Heart left ventricle (tissue), 16 donors: ENCODE measurements at places on chromosomes 7 and 10. TPM values are rescaled to one million over a fixed set of nuclear protein-coding genes. Genes with fewer than 3 reads are reported as not detected.

GRCh38 chr7:73642834-73643233 lies 18.5 kb upstream of the MLXIPL start:
- no peak for DNase-seq

DNA sequence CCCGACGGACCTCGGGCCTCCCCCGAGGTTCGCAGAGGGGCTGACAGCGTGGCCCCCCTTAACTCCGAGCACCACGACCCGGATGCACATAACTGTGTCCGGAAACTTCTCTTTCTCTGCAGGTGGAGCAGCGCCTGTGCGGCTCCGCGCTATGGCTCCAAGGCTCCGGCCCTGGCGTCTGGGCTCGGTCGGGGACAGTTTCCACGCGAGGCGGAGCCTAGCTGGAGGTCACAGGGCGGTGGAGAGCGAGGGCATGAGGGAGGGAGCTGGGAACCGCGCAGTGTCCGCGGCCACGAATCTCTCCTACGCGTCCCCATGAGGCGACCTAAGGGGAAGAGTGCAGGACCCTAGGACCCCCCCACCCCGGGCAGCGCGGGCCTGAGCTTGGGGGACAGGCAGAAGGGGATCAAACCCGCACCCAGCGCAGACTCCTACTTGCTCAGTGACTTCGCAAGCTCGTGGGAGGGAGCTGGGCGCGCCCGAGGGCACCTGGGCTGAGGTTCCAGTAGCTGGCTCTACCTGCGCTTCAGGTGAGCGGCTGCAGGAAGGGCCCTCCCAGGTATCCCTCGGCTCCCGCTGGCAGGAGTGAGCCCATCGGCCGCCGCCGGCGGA lies 8.6 kb upstream of the MNX1 start:
- DNase-seq: no peak

DNA sequence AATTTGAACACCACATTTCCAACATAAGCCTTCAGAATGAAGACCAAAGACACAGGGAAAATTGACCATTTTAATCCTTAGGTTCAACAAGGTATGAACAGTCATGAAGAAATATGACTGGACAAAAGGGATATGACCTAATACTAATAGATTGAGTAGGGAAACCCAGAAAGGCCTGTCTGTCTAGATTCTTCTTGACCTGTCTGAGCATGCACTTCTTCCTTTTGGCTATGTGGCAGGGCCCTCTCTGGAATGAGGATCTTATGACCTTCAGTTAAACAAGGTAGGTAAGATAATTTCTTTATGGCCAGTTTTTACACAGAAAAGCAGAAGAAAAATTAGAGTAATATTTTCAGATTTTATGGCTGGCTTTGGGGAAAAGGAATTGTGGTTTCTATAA lies 3.0 kb upstream of the PHYHIPL start:
- DNase-seq: no peak

GRCh38 chr10:90738885-90739284 lies 119.0 kb downstream of the HTR7 start:
- DNase-seq: no peak

DNA sequence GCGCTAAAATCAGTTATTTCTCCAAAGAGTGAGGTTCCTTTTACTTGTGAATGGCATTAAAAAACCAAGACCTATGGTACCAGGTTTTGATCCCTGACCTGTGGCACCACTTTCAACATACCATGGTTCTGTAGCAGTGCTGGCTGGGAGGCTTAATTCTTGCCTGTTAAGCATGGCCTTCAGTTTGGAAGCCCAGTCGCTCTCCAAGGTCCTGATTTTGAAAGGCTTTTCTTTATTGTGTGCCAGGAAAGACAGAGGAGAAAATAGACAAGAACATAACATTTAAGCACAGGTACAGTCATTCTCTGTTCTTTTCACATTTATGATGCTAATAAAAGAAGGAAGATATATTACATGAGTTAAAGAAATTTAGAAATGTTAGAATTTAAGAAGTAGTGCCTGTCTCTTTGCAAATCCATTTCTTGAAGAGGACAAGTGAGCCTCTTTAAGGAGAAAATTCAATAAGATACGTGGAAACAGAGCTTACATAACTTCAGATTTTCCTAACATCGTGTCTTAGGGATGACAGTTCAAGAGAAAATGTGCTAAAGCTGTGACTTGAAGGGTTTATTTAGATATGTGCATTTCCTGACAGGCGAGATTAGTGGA lies 357.6 kb downstream of the DPP6 start:
- DNase-seq: no peak

DNA sequence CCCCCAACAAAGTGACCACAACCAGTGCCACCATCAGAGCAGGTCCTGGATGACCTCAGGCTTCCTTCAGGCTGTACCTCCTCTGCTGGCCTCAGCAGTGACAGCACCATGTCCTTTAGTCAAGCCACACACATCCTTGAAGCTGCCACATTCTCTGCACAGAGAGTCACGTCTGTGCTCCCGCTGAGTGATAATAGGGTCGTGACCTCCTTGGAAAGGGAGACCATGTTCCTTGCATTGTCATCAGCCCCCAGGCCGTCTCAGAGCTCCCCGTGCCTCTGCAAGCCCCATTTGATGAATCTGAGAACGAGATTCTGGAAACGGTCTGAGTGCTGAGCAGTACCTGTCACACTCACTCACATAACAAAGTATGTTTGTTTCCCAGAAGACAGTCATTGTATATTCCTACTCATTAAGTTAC lies 106.5 kb upstream of the PRR15 start:
- no peak for DNase-seq

- no peak for DNase-seq
These were observed 96.8 kb upstream of the NFE2L3 start for GRCh38 chr7:26055241-26055640.

DNA sequence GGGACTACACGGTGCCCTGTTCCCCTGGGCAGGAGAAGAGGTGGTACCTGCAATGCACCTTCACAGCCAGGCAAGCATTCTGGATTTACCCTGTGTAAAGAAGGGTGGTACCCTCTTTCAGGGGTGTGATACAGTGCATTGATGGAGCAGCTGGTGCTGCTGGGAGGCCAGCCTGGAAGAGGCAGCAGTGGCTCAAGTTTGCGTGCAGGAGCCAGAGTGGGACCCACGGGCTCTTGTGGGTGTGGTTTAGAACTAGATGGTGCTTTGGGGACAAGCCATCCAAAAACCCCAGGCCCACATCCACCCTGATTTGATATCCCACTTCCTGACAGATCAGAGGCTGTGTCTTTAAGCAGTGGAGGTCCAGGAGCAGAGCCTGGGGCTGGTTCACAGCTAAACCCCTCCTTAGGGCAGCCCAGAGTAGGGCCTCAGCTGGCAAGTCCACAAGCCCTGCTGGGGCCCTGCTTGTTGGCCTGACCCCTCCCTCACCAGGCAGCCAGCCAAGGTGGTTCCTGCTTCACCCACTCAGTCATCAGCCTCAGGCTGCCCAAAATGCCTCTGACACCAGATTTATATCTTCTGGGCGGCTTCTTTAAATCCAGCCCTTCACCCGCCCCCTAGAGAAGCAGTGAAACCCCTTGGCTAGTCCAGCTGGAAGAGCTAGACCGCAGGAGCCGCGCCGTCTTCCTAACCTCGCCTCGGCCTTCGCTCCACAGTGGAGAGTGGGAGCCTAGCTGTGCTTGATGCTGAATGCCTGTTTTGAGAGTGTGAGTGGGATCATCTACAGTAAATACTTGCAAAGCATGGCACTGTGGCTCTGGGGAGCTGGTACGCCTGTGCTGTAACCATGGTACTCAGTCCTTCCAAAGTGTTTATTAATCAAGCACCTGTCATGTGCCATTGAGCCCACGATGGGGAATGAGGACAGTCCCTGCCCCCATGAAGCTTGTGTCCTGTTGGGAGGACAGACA lies 1.4 kb upstream of the ASIC3 start:
- DNase-seq: no peak

MDFIC gene
- total RNA-seq: 43.8 TPM

VWA2 gene
- not detected for total RNA-seq

MPP7 gene
- 8.9 TPM for total RNA-seq
